LNCaP clone FGC (cell line): ENCODE measurements at places on chromosomes 7 and 10.

DNA sequence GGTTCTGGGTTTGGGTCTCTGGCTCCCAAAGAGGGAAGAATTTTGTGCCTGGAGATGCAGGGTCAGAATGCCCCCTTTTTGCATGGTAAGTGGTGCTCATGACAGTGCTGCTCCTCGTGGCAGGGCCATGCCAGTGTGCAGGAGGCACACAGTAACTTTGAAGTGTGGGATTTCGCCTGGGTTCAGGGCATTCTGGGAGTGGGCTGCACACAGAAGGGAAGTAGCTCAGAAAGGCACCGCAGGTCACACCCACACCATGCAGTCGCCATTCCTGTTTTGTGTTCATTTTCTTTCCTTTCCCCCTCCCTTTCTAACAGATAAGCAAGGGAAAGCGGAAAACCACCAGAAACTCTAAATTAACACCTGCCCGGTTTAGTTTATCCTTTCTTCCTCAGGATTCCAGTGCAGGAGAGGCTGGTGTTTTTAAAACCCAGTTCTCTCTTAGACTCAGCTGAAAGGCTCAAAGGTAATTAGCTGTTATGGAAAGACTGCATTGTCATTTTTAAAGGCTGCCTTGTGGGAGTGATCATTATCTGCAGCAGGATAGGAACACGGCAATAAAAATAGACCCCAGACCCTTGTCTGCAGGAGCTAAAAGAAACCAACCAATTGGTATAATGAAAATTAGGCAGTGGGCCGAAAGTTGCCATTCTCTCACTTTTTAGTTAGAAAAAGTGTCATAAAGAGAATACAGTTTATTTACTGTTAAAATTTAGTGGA lies 50.2 kb downstream of the EEPD1 start:
- no peak for DNase-seq

- no peak for DNase-seq
Measured at GRCh38 chr10:12510501-12510941, 161.2 kb downstream of the CAMK1D start.

DNA sequence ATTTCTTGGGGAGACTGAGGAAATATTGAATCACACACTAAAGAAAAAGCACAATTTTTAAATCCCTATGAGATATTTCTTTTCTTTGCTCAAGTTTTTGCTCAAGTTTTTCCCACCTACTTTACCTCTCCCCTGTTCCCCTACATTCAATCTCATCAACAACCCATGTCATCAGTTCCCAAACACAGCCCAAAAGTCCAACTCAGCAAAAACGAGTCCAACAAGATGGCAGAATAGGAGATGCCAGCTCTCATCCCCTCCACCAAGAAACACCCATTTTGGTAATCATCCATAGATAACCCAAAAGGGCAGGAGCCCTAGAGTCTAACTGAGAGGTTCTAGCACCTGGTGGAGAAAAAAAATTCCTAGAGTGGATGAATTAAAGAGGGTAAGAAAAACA lies 152.5 kb upstream of the GHITM start:
- no peak for DNase-seq

DNA sequence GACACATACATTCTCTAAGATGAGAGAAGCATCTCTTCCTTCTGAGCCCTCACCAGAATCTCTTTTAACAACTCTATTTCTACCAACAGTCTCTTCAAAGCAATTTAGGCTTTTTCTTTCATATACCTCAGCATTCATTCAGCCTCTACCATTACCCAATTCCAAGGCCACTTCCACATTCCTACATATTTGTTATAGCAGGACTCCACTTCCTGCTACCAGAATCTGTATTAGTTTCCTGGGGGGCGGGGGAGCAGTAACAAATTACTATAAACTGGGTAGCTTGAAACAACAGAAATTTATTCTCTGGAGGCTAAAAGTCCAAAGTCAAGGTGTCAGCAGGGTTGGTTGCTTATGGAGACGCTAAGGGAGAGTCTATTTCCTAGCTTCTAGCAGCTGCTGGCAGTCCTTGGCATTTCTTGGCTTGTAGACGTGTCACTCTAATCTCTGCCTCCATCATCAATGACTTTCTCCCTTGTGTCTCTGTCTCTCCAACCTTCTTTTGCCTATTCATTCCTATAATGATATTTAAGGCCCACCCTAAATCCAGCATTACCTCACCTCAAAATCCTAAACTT lies 7.4 kb downstream of the PRPS1L1 start:
- DNase-seq: no peak

- no peak for DNase-seq
Measured at GRCh38 chr7:117019786-117020590, 66.7 kb downstream of the ST7 start.

DNA sequence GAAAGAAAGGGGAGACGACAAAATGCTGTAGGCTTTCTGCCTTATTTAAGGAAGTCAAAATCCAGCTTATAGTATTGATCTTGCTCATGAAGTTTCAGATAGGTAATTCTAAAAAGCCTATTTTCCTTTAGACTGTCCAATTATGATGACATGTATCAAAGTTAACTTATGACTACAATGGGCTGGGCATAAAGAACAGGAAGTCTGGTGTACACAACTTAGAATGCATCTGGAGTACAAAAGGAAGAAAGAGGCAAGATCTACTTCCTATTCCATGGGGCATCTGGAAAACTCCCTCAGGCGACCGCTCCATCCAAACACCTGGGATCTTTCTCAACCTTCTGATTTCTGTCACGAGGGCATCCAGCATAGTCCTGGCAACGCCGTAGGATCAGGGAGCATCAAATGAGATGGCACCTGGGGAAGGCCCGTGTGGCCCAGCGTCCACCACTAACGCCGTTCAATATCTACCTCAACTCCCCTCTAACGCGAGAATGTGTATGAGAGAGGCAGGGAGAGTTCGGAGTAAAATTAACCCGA lies 512 bp downstream of the FAM24B start:
- DNase-seq: peak; percentile 28

DNA sequence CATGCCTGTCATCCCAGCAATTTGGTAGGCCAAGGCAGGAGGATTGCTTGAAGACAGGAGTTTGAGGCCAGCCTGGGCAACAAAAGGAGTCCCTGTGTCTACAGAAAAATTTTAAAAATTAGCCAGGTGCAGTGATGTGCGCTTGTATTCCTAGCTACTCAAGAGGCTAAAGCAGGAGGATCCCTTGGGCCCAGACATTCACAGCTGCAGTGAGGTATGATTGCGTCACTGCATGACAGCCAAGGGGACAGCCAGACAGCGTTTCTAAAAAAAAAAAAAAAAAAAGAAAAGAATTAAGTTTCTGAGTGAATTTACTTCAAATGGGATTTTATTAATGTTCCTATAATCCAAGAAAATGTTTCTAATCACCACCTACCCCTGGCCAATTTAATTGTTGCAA lies 87.4 kb upstream of the RNF148 start:
- no peak for DNase-seq

DNA sequence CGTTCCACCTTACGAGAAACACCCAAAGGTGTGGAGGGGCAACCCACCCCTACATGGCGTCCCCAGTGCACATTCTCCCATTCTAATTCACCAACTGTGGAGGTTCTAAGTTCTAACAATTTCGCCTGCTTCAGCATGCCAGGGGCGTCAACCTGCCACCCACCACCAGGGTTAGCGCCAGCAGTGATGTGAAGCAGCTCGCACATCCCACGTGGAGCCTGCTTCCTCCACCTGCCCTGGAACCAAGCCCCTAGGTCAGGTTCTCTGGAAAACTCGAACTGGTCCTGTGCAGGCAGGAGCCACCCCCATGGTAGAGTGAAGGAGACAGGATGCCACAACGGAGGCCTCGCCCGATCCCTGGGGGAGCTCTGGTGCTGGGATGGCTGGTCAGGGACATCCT lies 33.3 kb upstream of the FXYD4 start:
- no peak for DNase-seq

GRCh38 chr7:2157473-2158279 lies 75.1 kb downstream of the MAD1L1 start:
- peak; percentile 93 for DNase-seq

DNA sequence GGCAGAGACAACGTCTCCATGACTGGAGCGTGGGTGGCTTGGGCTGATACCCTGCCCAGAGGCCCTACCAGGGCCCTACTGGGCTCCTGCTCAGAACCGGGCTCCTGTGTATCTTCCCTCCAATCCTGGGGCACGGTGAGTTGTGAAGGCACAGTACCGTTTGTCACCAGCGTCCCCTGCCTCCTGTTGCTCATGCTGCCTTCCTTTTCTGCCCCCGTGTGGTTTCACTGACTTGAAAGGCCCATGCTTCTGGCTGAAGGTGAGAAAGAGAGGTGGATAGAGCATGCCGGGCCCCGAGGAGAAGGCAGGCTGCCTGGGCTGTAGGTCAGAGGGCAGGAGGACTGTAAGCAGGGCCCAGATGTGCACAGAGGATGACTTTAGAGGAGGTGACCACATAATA lies 9.1 kb upstream of the DMBT1 start:
- no peak for DNase-seq

DNA sequence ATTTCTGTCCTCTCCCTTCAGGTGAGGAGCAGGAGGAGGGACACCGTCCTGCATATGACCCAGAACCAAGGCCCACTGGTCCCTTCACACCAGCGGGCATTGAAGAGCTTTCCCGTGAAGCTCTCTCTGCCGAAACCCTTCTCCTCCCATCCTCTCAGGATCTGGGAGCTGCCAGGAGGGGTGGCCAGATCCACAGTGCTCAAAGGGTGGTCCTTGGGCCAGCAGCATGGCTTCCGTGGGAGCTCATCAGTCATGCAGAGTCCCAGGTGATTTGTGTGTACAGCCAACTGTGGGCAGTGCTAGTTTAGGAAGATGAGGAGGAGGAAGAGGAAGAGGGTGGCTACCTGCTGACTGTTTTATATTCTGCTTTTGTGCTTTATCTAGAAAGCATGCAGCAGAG lies 28.4 kb downstream of the CNPY1 start:
- DNase-seq: no peak

- no peak for DNase-seq
Measured at GRCh38 chr7:106589198-106589879, 71.6 kb downstream of the CCDC71L start.

GRCh38 chr10:58457761-58458616 lies 54.7 kb upstream of the BICC1 start:
- DNase-seq: no peak

- no peak for DNase-seq
Measured at GRCh38 chr10:126243306-126243705, 145.0 kb downstream of the ADAM12 start.

DNA sequence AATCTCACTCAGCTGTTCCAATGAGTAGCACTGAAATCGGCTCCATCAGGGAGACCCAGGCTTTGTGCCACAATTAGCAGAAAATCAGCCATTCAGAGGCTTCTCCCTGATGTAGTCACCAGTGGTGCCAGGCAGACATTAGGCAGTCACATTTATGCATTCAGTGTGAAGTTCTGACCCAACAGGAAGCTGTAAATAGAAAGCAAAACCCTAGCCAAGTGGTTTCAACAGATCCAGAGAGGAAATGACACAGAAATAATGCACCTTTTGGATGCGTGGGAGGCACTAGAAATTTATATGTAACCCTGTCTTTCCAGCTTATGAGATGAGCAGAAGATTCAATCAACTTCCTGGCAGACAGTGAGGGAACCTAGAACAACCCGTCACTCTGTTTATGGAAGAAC lies 186.4 kb downstream of the PDE1C start:
- no peak for DNase-seq

- DNase-seq: no peak
Measured at GRCh38 chr10:33506838-33507661, 172.6 kb upstream of the NRP1 start.

DNA sequence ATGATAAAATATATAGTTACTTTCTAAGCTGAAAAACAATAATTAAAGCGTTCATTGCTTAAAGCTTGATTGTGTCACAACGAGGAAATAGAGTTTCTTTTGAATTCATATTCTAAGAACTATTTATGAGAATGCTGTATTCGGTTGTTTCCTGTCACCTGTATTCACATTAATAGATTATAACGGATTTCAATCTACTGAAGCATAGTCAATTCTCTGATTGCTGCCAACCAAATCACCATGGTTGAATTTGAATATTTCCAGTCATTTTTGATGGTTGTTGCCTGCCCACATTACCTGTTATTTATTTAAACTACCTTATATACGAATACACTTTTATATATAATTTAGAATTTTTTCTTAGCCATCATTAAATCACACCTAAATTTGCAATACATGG lies 22.0 kb downstream of the IL2RA start:
- DNase-seq: no peak

DNA sequence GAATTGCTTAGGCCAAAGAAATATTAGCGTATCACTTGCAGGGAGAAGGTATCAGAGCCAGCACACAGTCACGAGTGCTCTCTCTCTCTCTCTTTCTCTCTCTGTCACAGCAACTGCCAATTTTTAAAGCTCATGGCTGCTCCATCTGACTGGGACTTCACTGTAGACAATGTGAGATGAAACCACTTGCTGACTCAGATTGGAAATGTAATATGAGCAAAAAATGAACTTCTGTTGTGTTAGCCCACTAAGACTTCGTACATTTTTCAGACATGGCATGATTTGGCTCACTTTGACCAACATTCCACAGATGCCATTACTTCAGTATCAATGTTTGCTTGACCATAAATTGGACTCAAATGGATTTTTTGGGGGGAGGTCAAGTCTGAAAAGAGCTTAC lies 68.1 kb downstream of the DGKB start:
- DNase-seq: no peak

- DNase-seq: no peak
Measured at GRCh38 chr7:147014286-147014955, 897.8 kb downstream of the CNTNAP2 start.

GRCh38 chr10:33056828-33057596 lies 99.0 kb upstream of the ITGB1 start:
- no peak for DNase-seq

DNA sequence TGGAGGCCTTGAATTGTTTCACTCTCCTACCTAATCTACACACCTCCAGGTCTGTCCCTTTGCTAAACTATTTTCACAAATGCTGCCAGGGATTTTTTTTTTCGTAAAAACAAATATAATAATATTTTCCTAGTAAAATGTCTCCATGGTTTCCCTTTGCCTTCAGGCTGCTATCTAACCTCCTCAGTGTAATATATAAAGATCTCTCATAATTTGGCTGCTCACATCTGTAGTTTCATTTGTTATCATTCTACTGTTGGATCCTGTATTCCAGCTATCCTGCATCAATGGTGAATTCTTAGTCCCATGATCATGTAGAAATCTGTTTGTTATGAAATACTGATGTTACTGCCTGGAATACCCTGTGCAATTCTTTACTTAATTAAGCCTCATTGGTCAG lies 211.9 kb upstream of the CHRM2 start:
- DNase-seq: no peak

DNA sequence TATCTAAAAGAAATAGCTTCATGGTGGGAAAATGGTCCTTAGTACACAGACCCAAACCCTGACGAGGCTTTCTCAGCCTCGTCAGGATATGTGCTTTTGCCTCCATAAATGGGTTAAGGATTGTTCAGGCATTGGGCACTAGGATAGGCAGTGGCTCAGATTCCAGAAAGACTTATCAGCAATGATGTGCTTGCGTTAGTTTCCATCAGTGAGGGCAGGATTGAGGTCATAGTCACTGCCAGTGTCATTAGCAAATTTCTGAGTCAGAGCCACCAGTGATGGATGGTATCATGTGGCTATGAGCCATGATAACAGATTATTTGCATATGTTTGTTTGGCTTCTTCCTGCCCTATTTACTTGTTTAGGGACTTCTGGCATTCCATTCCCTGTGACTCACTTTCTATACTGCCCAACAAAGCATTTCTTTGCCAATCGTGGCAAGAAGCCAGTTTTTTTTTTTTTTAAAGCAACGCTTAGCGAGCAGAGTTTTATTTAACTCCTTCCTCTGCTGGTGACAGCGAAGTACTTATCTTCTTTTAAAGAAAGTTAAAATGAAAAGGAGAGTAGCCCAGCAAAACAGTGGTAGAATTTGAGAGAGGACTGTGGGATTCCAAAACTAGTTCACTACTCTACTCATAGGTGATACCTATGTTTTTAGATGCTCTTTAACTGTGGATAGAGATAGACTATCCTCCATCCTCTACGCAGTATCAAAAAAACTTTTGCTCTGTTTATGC lies 44.4 kb downstream of the MYPN start:
- peak; percentile 95 for DNase-seq
